ENCODE measurements at places on chromosomes 6 and 20.

DNA sequence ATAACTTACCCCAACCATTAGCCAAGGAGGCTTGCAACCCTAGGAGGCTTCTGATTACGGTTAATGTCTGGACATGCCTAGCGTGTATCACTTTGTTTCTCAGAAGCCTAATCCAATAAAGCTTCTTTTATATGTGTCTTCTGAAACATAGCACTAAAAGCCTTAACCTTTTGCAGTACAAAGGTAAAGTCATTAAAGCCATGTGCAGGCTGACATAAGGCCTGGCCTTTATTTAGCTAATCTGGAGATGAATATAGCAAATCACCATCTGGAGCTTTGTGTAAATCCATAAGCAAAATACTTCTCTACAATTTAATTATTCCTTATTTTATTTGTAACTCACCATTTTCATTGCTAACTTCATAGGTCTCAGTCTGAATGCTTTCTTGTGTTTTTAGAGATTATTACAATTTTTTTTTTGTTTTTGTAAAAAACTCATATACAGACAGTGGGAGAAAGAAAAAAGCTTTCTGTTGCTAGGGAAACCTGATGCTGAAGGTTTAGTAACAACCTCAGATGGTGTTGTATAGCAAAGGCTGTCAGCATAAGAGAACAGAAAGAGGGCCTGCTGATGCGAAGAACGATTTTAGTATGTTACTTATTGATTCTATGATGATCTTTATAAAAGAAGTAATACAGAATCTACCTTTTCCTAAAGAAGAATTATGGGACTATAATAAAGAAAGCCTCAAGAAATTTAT lies at the start of gene EYS:
Gene EYS (minus strand): TSS at position 101 of the 701 bp plus-strand sequence. CDS start 211,816 bp downstream, outside the sequence.
- no peak for DNase-seq

DNA sequence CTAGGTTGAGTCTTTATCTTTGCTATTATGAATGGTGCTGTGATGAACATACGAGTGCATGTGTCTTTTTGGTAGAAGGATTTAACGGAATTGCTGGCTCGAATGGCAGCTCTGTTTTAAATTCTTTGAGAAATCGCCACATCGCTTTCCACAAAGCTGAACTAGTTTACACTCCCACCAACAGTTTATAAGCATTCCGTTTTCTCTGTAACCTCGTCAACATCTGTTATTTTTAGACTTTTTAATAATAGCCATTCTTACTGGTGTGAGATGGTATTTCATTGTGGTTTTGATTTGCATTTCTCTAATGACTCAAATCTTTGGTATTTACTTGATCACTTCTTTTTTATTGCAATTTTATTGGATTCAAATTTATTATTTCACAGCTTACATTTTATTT lies 117.4 kb upstream of the HDGFL1 start:
- DNase-seq, result no peak

- DNase-seq, result no peak
These were observed 137.1 kb downstream of the BMP7 start for GRCh38 chr20:57129303-57129702.

DNA sequence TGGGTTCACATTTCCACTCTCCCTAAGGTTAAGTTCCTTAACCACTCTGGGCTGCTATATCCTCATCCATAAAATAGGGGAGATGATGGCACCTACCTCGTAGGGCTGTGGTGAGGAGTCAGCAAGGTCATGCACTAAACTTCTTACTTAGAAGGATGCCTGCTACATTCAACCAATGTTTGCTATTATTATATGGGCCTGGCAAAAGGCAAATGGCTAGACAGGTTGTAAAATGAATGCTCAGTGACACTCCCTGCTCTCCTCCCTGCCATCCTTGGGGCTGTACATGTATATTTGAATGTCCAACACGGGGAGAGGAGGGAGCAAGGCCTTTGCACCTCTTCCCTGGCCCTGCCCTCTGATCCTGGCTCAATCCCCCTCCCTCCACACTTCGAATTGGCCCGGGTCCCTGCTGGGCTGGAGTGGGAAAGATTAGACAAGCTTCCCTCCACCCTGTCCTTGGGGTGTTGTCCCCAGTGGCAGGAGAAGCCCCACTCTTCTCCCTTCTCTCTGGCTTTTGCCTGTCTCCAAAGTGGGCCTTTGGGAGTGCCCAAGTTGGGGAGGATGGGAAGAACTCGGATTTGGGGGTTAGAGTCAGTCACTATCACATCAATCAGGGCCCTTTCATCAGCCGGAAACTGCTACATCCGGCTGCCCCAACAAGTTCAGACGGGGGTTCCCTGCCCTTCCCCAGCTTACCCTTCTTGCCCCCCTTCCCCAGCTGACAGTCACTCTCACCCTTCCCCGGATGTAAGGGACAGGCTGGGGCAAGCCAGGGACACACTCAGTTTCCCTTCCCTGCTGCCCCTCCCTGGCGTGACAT lies 36.3 kb upstream of the VEGFA start:
- DNase-seq, result no peak

DNA sequence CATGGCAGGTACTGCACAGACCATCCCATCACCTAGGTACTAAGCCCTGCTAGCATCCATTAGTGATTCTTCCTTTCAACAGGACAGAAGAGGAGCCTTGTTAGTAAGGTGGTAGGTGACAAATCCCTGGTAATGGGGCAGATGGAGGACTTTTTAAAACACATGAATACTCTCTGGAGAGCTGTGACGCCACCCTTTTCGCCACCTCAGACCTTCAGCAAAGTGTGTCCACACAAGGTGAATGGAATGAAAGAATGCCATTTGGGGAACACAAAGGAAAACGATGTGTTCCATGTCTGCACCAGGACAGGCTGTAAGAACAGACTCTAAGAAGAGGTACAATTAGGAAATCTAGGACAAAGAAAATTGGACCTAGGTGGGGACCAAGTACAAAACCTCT lies 110.5 kb upstream of the CARMIL1 start:
- DNase-seq, result no peak

GRCh38 chr6:12923644-12924235 lies 207.2 kb downstream of the PHACTR1 start:
- DNase-seq, result no peak

DNA sequence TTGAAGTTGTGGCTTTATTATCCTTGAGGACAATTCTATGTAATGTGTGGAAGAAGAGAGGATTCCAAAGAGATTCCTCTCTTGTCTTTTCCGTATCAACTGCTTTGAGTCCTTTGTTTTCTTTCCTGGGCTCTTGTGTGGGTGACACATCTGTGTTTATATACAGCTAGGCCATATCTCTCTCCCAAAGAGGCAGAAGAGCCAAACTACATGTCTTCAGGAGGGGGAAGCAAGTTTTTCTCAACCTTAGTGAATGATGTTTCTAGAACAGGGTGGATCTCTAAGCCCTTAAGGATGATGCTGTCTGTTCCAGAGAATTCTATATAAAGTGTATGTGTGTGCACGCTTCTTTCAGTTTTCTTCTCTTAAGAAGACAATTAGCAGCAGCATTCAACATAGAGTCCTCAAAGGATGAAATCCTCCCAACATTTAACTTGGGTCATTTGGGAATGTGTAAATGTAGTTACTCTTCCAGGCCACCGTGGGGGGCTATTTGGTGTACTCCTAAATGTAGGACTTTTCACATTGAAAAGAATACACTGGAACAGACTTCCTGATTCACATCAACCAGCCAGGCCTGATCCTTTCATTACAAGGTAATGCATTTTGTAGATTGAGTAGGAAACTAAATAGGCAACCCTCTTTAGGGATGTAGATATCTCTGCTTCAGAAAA lies 92.8 kb upstream of the EEF1E1 start:
- DNase-seq, result no peak

- DNase-seq, result no peak
These were observed 63.4 kb downstream of the ARID1B start for GRCh38 chr6:156840606-156841005.

- no peak for DNase-seq
These were observed 41.6 kb upstream of the CD93 start for GRCh38 chr20:23127506-23128279.

- peak; percentile 58 for DNase-seq
These were observed 121.4 kb downstream of the REV3L start for GRCh38 chr6:111361648-111362047.

DNA sequence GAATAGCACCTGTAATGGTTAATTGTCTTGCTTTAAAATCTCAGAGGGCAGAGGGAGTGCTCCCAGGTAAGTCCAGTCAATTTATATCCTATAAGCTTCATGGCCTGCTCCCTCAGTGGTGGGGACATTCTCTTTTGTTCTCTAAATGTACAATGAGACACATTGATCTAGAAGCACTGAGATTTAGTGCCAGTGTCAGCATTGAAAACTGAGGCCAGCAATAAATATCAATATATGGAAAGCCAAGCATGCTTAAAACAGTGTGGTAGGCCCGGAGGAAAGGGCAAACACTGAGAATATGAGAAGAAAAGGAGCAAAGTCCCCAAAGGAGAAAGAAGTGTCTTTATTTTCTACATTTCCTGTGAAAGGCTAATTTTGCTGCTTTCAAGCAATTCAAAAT lies 68.4 kb upstream of the CCN2 start:
- no peak for DNase-seq

GRCh38 chr6:83735461-83735860 lies 26.6 kb upstream of the SNAP91 start:
- DNase-seq, result no peak

DNA sequence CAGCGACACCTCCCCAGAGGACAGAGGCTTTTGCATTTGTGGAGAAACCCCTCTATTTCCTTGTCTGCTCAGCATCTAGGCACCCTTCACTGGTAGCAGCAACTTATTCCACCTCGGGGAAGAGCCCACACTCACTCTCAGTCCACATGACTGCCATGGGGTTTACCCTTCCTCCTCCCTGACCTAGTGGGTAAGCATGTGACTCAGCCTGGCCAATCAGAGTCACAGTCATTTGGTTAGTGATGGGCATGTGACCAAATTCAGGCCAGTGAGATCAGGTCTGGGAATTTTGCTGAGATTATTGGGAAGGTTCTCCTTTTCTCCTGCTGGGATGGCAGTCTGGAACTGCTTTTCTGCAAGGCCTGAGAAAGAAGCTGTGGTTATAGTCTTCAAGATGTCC lies 145.7 kb upstream of the PHACTR3 start:
- no peak for DNase-seq

GRCh38 chr20:22890594-22891300 lies 144.4 kb upstream of the SSTR4 start:
- no peak for DNase-seq

DNA sequence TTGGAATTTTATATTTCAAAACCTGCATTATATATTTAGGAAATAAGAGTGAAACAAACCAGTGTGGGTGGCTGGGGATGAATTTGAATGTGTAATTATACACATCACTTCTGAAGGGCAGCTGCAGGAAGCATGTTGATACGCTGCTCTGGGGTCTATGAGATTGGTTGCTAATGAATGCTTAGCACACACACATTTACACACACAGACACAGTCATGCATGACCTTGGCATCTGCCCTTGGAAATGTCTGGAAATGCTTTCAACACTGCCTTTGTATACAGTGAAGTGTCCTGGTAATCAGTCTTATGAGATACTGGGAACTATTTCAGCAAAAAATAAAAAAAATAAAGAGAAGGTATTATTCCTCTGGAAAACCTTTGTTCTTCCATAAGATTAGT lies 83.4 kb downstream of the ELOVL4 start:
- DNase-seq, result no peak

GRCh38 chr6:44237813-44238433 lies 9.0 kb upstream of the HSP90AB1 start:
- peak; percentile 80 for DNase-seq

DNA sequence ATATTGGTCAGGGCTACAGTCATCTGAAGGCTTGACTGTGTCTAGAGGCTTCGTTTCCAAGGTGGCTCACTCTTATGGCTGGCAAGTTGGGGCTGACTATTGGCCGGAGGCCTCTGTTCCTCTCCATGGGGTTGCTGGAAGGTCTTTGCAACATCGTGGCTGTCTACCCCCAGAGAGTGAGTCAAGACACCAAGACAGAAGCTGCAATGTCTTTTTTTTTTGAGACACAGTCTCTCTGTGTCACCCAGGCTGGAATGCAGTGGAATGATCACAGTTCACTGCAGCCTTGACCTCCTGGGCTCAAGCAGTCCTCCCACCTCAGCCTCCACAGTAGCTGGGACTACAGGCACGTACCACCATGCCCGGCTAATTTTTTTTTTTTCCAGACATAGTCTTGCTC lies 29.4 kb upstream of the KIF3B start:
- DNase-seq, result no peak

GRCh38 chr20:53735536-53736050 lies 142.0 kb upstream of the ZNF217 start:
- DNase-seq, result no peak

- DNase-seq, result no peak
These were observed 8.9 kb downstream of the CD164 start for GRCh38 chr6:109373331-109373730.

- no peak for DNase-seq
These were observed 73.7 kb downstream of the GMDS start for GRCh38 chr6:2171728-2172127.

- DNase-seq, result peak; percentile 91
These were observed at the start of gene TNFRSF21 for GRCh38 chr6:47309291-47310130. TNFRSF21 (minus strand) TSS chr6:47309905; CDS start chr6:47309511, 394 bp downstream.

GRCh38 chr6:163533443-163533842 lies 118.9 kb downstream of the QKI start:
- no peak for DNase-seq

GRCh38 chr20:62816884-62817873 lies at the start of gene COL9A3:
COL9A3 (plus strand) TSS chr20:62817050; CDS start chr20:62817065, 15 bp downstream.
- DNase-seq, result peak; percentile 80

DNA sequence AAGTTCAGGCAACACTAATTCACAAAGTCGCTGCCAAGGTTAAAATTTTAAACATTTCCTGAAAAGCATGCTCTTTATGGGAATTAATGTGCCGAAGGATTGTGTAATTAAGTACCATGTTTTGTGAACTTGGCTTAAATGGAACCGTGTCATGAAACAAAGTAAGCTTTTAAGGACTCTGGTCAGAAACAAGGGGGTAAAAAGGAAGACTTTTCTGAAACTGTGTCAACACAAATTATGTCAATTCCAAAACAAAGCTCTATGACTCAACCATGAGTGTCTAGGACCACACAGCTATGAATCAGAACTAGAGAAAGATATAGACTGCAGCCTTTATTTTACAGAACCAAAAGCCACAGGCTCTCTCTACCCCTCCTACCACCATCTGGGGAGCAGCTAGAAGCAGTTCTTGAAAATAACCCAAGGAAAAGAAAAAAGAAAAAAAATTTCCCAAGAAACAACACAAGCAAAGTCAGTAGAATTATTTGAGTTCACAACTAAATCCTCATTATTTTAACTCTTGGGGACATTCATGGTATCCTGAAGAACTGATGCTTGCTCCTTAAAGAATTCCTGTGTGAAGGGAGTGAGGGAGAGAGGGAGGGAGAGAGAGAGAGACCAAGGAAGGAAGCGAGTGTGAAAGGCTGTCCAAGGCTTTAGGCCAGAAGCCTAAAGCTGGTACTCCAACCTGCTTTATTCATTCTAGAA lies 81.9 kb downstream of the ZMYND8 start:
- peak; percentile 17 for DNase-seq

- no peak for DNase-seq
These were observed 1.9 kb upstream of the EDN1 start for GRCh38 chr6:12288211-12288618.

GRCh38 chr20:36373089-36373488 lies 67.0 kb downstream of the DLGAP4 start:
- no peak for DNase-seq

- no peak for DNase-seq
These were observed 12.7 kb downstream of the ZKSCAN8 start for GRCh38 chr6:28154357-28154756.

GRCh38 chr20:2519115-2519809 lies 10.5 kb upstream of the ZNF343 start:
- DNase-seq, result no peak

- peak; percentile 99 for DNase-seq
These were observed 81.5 kb downstream of the MAP7 start for GRCh38 chr6:136468711-136469110.
